Thoracic aorta (tissue), 2 donors: ENCODE measurements at places on chromosomes 1 and 21.

DNA sequence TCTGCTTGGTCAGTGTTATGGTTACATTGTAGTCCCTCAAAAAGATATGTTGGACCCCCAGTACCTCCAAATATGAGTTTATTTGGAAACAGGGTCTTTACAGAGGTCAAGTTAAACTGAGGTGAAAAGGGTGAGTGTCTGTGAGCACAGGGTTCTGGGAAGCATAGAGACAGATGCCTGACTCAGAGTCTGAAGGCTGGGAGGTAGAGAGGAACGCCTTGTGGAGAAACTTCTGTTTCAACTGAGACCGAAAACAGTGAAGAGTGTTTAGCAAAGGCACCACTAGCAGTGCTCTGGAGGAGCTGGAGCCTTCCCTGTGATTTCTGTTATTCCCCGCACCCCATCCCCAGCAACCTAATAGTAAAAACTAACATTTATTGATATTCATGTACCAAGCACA is 65.2 kb upstream of the LRRC8D start:
- no peak for DNase-seq

- no peak for DNase-seq
Observed at GRCh38 chr1:72734415-72734814, 452.1 kb upstream of the NEGR1 start.

DNA sequence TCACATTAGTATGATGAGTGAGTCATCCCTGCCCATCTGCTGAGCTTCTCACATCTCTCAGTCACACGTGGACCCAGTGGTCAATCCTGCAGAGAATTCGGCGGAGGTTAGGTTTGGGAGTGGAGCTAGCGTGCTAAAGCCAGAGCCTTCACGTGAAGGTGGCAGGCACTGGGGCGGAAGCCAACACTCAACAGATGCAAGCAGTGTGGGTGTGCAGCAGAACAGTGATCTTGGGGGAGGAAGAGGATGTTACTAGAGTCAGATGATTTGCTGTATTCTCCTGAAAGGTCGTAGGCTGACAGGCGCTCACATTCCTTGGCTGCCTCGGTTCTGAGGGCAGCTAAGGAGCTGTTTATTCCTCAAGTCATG is 6.7 kb downstream of the C1orf115 start:
- no peak for DNase-seq

DNA sequence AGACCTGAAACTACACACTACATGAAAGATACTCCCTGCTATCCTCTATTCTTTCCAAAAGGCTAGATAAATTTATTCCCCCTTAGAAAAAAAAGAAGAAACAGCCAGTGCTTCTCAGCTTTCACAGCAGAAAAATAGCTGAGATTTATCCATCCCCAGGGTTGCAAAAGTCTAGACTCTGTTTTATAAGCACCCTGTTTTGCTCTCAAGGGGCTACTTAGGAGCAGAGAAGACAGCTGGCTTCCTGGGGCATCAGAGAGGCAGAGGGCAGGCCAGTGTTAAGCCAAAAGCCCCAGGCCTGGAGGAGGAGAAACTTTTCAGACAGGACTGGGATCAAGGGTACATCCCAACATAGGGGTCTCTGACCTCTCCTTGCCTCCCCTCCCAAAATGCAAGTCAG is 3.9 kb downstream of the LAMB3 start:
- DNase-seq: no peak

DNA sequence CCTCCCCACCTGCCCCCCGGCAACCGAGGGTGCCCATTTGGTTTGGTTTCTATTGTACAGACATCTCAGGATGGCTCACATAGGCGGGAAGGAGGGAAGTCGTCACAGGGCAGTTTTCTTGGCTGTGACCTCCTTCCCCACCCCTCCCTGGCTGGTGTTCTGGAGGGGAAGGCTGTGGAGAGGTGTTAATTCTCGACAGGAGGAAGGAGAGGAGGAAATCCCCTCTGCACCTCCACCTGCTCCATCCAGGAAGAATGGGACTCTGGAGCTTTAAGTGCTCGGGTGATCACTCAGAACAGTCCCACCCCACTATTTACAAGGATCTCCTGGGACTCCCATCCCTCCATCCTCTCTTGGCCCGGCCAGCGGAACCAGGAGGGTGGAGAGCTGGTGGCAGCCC is 7.6 kb downstream of the MEX3A start:
- DNase-seq: no peak

DNA sequence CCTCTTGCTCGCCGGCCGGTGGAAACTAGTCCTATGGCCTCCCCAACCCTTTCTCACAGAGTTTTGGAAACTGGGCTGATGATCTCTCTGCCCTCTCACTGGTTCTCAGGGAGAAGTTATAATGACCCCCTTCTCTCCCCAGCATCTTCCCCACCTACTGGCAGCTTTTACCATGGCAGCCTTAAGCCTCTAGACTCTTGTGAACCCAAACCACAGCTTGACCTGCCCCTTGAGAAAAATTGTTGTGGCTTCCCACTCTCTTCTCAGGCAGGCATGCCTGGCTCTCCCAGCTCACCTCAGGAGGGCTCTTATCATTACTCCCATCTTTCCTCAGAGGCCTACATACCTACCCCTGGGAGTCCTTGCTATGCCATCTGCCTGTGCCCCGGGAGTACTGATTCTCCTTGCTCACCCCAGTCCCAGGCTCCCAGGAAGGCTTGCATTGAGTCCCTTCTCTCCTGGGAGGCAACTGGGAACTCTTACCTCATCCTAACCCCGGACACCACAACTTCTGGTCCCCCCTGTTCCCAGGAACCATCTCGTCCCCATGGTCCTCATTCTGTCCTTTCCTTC is 1.6 kb downstream of the NSUN4 start:
- no peak for DNase-seq
